Tracheal epithelial cell (primary cell): ENCODE measurements at places on chromosomes 11 and 22. TPM values are rescaled to one million over a fixed set of nuclear protein-coding genes. Genes with fewer than 3 reads are reported as not detected.

IL17REL gene
- not detected in 2 replicates for total RNA-seq

DDTL gene
- 0.43 TPM in 1 of 2 replicates, not detected in the other for total RNA-seq

APOBEC3F gene
- 2.1 and 5.3 TPM in 2 replicates for total RNA-seq

FXYD2 gene
- total RNA-seq, result 0.64 and 59.8 TPM in 2 replicates

DDX25 gene
- total RNA-seq, result 0.24 TPM in 1 of 2 replicates, not detected in the other

ASCC2 gene
- 19.8 and 25.8 TPM in 2 replicates for total RNA-seq

KREMEN1 gene
- 6.5 and 7.7 TPM in 2 replicates for total RNA-seq

OR8G1 gene
- total RNA-seq, result not detected in 2 replicates

MUC5B gene
- not detected in 2 replicates for total RNA-seq
